Fibroblast of the aortic adventitia (primary cell): ENCODE measurements at places on chromosomes 12 and 14. TPM values are rescaled to one million over a fixed set of nuclear protein-coding genes. Genes with fewer than 3 reads are reported as not detected.

Gene ADSS1
- 0.65 and 4.8 TPM in 2 replicates for total RNA-seq

Gene PTPRR
- 1.4 TPM in 1 of 2 replicates, not detected in the other for total RNA-seq

Gene AQP2
- total RNA-seq = not detected in 2 replicates

Gene RIPK3
- total RNA-seq = 0.99 and 3.0 TPM in 2 replicates

Gene CALCOCO1
- 96.2 and 234 TPM in 2 replicates for total RNA-seq

Gene DICER1
- total RNA-seq = 46.6 and 106 TPM in 2 replicates

Gene KRT6A
- not detected in 2 replicates for total RNA-seq

Gene GLS2
- 0.36 TPM in 1 of 2 replicates, not detected in the other for total RNA-seq

Gene TMEM179
- not detected in 2 replicates for total RNA-seq

Gene TMEM63C
- 1.9 TPM in 1 of 2 replicates, not detected in the other for total RNA-seq

Gene AHNAK2
- total RNA-seq = 78.4 and 164 TPM in 2 replicates

Gene TAS2R7
- total RNA-seq = 0.18 TPM in 1 of 2 replicates, not detected in the other

Gene FZD10
- total RNA-seq = not detected in 2 replicates

Gene CLEC4C
- total RNA-seq = not detected in 2 replicates

Gene KIF21A
- total RNA-seq = 10.8 and 10.9 TPM in 2 replicates

Gene KLRC3
- total RNA-seq = not detected in 2 replicates

Gene NKX2-1
- total RNA-seq = not detected in 2 replicates

Gene C12orf50
- not detected in 2 replicates for total RNA-seq

Gene TSPAN8
- total RNA-seq = 7.1 and 15.5 TPM in 2 replicates

Gene MYL2
- total RNA-seq = not detected in 2 replicates

Gene INHBC
- total RNA-seq = not detected in 2 replicates

Gene HOXC11
- not detected in 2 replicates for total RNA-seq

Gene SLC39A9
- 64.6 and 118 TPM in 2 replicates for total RNA-seq

Gene EFS
- total RNA-seq = 4.6 and 10.8 TPM in 2 replicates

Gene DIO3
- total RNA-seq = not detected in 2 replicates

Gene PLEKHG7
- not detected in 2 replicates for total RNA-seq

Gene OLR1
- not detected in 2 replicates for total RNA-seq

Gene HHIPL1
- total RNA-seq = 4.4 and 5.1 TPM in 2 replicates

Gene FOXM1
- 1.4 and 19.3 TPM in 2 replicates for total RNA-seq

Gene NR2C1
- 15.5 and 25.4 TPM in 2 replicates for total RNA-seq

Gene KRT77
- not detected in 2 replicates for total RNA-seq

Gene IFNG-AS1
- total RNA-seq = 0.09 TPM in 1 of 2 replicates, not detected in the other

Gene SLC38A4
- 1.6 and 4.6 TPM in 2 replicates for total RNA-seq
